ENCODE measurements at places on chromosomes 13 and 19. TPM values are rescaled to one million over a fixed set of nuclear protein-coding genes. Genes with fewer than 3 reads are reported as not detected.

DNA sequence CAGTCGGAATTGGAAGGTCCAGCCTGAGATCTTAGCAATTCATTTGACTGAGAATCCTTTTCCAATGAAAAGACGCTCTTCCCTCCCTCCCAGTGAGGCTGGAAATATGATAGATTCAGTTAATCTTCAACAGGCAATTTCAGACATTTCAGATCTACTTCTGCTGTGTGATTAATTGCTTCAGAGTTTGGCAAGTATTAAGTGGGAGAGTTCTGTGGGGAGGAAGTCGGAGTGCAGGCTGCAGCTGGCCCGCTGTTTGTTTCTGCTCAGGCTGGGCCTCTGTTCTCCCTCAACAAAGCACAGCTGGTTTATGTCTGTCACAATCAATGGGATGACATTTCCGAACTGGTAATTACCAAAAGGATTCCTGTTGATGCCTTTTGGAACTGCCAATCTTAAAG, 178.2 kb downstream of the NDFIP2 start:
- H3K27ac ChIP-seq: no peak overlapping the region
- H3K4me1 ChIP-seq: no peaks in the 10 kb centered on the region
- no peak overlapping the region for H3K4me3 ChIP-seq
- no peaks in the 10 kb centered on the region for H3K27me3 ChIP-seq

GRCh38 chr13:77574096-77574495, 38.6 kb downstream of the SCEL start:
- no peaks in the 10 kb centered on the region for H3K36me3 ChIP-seq
- no peak for DNase-seq
- no peak overlapping the region for H3K4me3 ChIP-seq
- no peaks in the 10 kb centered on the region for H3K4me1 ChIP-seq

DNA sequence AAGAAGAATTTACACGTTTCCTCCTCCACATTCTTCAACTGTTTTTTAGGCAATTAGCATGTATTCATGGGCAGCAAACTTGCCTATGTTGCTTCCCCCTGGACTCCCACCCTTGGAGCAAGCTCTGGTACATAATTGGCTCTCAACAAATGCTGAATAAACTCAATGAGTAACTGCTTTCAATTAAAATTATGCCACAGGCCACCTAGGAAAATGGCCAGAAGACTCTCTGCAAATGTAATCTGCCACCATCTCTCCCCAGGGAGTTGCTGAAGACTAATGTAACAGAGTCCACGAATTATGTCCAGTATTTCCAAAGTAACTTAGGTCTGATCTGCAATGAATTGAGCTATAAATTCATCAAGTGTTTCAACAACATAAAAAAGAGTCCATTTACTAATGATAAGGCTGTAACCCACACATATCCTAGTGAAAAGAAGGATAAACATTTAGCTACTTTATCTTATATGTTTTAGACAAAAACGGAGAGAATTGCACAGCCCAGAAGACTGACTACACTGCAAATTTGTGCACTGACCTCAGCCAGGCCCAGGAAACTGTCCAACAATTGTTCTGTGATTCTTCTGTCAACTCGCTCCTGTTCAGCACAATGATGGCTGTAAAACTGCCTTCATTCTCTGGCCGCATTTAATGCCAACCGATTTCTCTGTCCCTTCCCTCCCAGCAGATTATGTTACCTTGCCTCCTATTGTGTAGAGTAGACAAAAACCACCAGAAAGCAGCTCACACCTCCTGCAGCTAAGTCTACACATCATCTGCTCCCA, 808.6 kb upstream of the ARGLU1 start:
- H3K27ac ChIP-seq: no peak overlapping the region
- DNase-seq: no peak
- H3K27me3 ChIP-seq: no peaks in the 10 kb centered on the region
- H3K4me1 ChIP-seq: no peaks in the 10 kb centered on the region
- no peaks in the 10 kb centered on the region for H3K36me3 ChIP-seq

- no peaks in the 10 kb centered on the region for H3K4me1 ChIP-seq
- no peak overlapping the region for H3K27ac ChIP-seq
- no peak for DNase-seq
- no peaks in the 10 kb centered on the region for H3K27me3 ChIP-seq
- no peak overlapping the region for H3K4me3 ChIP-seq
- no peaks in the 10 kb centered on the region for H3K36me3 ChIP-seq
These were observed 103.4 kb upstream of the POSTN start for GRCh38 chr13:37701972-37702371.

DNA sequence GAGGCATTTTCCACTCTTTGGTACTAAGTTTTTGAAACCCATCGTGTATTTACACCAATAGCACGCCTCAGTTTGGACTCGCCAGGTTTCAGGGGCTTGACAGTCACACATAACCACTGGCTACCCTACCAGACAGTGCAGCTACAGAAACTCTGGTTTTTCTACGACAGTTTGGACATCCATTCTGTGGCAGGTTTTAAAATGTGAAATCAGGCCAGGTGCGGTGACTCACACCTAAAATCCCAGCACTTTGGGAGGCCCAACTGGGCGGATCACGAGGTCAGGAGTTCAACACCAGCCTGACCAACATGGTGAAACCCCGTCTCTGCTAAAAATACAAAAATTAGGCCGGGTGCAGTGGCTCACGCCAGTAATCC, 13.2 kb downstream of the KDELR1 start:
- no peaks in the 10 kb centered on the region for H3K27me3 ChIP-seq
- H3K4me1 ChIP-seq: no peaks in the 10 kb centered on the region
- H3K36me3 ChIP-seq: no peaks in the 10 kb centered on the region
- no peak overlapping the region for H3K27ac ChIP-seq
- DNase-seq: no peak
- H3K4me3 ChIP-seq: no peak overlapping the region

DNA sequence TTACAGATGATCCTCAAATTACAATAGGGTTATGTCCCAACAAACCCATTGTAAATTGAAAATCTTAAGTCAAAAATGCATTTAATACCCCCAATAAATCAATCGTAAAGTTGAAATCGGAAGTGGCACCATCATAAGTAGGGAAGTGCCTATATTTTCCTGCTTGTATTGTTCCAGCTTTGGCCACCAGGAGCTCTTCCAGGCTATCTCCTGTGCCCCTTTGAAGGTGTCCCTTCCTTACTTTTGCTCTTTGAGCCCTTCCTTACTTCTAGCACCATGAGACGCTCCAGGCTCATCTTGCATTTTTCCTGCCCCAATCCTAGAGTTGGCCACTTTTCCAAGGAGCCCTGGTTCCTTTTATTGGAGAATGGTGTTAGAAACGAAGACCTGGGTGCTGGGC, 163.0 kb upstream of the TSC22D1 start:
- H3K27ac ChIP-seq: no peak overlapping the region
- H3K27me3 ChIP-seq: no peaks in the 10 kb centered on the region
- no peak for DNase-seq
- no peaks in the 10 kb centered on the region for H3K36me3 ChIP-seq
- H3K4me3 ChIP-seq: no peak overlapping the region

DNA sequence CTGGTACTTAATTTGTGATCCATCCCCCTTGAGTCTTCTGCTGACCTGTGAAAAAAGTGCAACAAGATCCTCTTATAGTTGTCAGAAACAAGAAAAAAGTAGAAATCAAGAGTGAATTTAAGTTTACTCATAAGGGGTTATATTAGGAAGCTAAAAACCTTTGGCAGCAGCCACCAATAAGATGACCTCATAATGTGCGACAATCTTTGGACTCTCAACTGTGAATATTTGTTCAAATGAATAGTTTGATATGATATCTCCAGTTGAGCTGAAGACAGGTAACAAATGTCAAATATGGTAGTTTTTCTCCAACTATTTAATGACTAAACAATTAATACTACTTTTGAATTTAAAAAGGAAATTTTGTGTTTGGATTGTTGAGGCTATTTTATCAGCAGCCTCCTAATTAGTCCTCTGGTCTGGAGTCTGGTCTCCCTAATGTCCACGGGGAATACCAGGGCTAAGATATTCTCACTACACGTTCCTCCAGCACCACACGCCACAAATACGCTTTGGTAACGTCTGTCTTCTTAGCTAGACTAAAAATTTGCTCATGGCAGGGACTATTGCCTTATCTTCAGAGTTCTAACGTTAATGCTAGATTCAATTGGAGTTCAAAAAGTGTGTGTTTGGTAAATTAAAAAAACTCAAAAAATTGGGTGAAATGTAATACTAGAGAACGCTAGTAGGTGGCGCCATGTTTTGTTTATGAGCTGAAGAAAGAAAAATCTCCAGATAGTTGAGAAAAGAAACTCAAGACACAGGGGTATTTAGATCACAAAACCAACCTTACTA, 51.0 kb upstream of the PDX1 start:
- no peaks in the 10 kb centered on the region for H3K36me3 ChIP-seq
- no peak overlapping the region for H3K4me3 ChIP-seq
- no peak overlapping the region for H3K27ac ChIP-seq

DLL3 gene
- not detected for total RNA-seq

GRCh38 chr19:51693260-51693659, at the start of gene SPACA6:
Gene SPACA6, plus strand, starts transcription at chr19:51693330. Its CDS starts 197 bp downstream, at chr19:51693527.
- H3K4me3 ChIP-seq: no peak within 1 kb of the TSS
- H3K27me3 ChIP-seq: no peaks in the 10 kb centered on the region
- H3K27ac ChIP-seq: no peak within 1 kb of the TSS
- no peak for DNase-seq

GIPR gene
- total RNA-seq: 0.45 TPM

DNA sequence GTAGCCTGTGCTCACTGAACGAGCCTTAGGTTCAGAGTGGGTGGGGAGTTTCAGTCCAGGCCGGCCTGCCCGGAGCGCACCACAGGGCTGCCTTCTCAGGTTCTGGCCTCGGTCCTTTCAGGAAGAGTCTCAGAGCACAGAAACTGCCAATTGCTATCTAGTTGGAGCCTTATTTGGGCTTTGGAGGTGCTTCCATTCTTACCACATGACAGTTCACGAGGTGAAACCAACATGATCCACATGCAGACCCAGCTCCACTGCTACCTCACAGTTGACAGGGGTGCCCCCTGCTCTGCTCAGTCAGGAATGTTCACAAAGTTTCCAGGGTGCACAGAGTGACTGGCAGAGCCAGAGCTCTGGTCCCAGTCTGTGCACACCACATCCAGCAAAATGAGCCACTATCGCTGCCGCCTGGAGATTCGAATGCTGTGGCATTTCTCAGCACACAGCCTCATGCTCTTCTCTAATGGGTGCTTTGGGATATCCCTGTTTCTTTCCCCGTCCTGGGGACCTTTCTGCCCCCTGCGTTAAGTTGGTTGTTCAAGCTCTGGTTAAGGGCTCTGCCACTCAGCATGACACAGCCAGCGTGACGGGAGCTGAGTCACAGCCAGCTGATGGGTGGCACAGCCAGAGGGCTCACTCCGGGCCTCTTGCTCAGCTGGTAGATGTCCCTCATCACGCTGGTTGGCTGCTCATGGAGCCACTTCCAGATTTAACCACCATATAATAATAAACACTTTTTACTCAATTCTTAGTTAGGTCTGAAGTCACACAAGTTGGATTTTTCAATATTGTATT, 7.5 kb upstream of the SACS start:
- no peaks in the 10 kb centered on the region for H3K27me3 ChIP-seq
- DNase-seq: no peak
- no peaks in the 10 kb centered on the region for H3K36me3 ChIP-seq
